ENCODE measurements at places on chromosomes 12 and 14. TPM values are rescaled to one million over a fixed set of nuclear protein-coding genes. Genes with fewer than 3 reads are reported as not detected.

Gene AQP6
- total RNA-seq = 0.26 TPM

- DNase-seq = no peak
Observed at GRCh38 chr14:73234029-73234428, 3.3 kb upstream of the PAPLN start.

DNA sequence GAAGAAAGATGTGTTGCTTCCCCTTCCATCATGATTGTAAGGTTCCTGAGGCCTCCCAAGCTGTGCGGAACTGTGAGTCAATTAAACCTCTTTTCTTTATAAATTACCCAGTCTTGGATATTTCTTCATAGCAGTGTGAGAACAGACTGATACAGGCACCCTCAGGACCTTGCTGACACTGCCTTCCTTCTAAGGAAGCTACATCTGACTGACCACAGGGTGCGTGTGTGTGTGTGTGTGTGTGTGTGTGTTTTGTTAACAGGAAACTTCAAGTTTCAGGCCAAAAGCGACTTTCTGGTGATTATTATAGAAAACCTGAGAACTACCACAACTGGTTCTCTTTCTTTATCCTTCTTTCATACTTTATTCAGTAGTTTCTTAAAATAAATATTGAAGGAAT, 149.0 kb downstream of the CAPZA3 start:
- DNase-seq = no peak

Gene TNS2
- 57.9 TPM for total RNA-seq

Gene ADAMTS20
- total RNA-seq = 1.0 TPM
